Activated CD8-positive, alpha-beta T cell treated with anti-CD3 and anti-CD28 coated beads for 36 hours (primary cell): ENCODE measurements at places on chromosomes 5 and 9.
A peak's percentile ranks its signal among the peaks of the same experiment; 100 is the strongest.

DNA sequence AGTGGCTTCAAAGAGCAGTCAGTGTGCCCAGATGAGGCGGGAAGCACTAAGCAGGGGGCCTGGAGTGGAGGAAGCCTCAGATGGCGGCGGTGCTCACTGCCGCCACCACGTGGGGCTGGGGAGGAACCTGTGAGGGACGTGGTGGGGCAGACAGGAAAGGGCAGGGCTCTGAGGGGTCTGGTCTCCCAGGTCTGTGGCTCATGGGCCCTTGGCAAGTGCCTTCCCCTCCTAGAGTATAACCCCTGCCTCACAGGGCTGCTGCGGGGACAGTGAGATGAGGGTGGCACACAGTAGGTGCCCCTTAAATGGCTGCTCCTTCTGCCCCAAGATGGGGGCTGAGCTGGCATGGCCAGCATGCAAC lies 26.6 kb downstream of the NR5A1 start:
- DNase-seq, result peak; percentile 30

DNA sequence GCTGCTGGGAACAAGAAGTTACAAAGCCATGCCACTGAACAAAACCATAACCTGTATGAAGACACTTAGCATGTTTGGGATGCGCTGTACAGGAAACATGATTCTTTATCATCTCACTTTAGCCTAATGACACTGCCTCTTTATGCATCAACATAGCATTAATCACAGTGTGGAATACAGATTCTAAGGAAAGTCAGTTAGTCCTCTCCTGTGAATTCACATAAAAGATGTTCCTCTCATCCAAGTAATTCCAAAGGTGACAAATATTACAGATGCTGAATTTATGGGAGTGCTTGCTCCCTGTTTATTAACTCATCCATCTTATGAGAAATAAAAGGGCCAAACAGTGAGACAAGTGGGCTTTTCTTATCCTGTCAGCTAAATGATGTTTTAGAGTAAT lies 1677.7 kb downstream of the EFNA5 start:
- no peak for DNase-seq

DNA sequence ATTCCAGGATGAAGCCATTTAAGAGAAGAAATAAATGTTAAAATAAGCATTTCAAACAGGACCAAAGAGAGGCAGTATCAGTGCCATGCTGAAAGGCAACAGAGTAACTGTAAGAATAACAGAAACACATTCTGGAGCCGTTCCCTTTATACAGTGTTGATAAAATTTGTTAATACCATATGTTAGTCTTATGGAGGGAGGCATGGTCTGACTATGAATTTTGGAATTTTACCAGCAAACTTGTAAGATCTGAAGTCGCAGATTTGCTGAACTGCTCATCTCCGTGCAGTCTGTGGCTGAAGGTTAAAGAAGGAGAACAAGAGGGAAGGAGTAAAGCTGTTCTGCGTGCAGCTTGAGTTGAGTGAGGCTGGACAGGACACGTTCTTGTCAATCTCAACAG lies 508.4 kb downstream of the NFIB start:
- DNase-seq, result no peak

GRCh38 chr9:96557921-96558320 lies 61.7 kb downstream of the CDC14B start:
- no peak for DNase-seq

GRCh38 chr9:116569111-116569510 lies 118.0 kb upstream of the TRIM32 start:
- no peak for DNase-seq

DNA sequence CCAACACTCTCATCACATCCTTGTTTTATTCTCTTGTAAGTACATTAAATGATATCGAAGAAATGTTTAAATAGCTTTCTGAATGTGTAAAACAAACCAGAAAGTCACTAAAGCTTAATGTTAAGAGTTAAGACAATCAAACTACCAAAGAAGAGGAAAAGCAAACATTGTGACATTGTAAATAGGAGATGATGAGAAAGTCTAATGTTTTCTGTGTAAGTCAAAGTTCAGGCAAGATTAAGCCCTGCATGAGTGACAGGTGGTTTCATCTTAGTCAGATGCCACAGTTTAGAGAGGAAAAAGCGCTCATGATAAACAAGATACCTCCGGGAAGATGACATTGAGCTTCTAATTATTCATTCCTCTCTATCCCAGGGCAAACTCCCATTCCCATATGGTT lies 50.9 kb upstream of the PHYKPL start:
- DNase-seq, result no peak

DNA sequence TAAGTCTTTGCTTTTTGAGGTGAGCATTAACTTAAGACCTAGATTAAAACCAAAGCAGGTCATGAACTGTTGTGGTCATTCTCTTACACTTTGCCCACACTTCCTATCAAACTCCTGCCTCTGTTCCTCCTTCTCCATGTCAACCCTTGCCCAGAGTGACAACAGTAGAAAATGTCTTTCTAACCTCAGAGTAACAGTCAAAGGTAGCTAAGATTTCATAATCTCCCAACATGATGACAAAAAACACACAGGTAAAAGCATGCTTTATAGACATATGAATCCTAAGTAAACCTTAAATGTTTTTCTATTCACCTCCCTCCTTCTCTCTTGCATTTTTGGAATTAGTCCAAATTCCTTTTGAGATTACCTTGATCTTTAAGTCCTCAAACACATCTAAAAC lies 422.3 kb downstream of the SPATA31D1 start:
- no peak for DNase-seq

- DNase-seq, result no peak
These were observed 283.7 kb downstream of the TLR4 start for GRCh38 chr9:117987945-117988344.

DNA sequence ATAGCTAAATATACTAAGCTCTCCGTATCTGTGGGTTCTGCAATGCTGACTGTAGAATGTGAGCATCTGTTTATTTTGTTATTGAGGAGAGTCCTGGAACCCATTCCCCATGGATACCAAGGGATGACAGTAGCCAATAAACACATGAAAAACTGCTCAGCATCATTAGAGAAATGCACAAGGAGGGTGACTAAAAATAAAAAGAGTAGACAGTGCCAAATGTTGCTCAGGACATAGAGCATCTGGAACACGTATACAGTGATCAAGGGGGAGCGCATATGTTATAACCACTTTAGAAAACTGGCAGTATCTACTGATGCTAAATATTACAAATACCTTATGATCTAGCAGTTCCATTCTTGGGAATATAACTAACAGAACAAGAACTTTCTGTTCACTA lies 31.0 kb downstream of the MARCHF6 start:
- DNase-seq, result no peak

DNA sequence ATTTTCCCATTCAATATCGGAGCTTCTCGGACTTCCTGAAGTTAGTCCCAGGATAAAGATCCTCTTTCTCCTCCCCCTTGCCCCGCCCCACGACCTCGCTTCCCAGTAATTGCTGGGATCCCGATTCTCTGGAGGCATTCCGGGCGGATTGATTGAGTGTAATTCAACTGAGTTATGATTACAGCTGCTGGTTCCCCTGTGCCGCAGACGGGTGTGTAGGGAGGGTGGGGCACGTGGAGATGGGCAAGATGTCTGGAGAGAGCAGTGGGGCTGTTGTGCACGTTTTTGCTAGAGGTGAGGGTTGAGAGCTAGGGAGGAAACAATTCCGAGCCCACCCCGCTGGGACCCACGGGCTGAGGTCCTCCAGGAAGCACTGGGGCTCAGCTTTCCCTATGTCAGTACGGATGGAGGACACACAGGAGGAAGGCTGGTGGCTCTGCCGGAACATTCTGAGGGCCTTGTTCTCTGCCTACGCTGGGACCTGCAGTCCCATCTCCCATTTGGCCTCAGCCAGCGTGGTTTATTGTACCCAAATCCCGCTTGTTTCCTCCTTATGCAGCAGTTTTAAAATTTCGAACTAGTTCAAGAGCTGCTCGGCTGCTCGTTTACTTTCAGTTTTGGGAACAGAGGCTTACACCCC lies 2.4 kb upstream of the DMRT2 start:
- peak; percentile 22 for DNase-seq

GRCh38 chr9:135379540-135380267 lies 99.9 kb upstream of the PPP1R26 start:
- DNase-seq, result no peak

DNA sequence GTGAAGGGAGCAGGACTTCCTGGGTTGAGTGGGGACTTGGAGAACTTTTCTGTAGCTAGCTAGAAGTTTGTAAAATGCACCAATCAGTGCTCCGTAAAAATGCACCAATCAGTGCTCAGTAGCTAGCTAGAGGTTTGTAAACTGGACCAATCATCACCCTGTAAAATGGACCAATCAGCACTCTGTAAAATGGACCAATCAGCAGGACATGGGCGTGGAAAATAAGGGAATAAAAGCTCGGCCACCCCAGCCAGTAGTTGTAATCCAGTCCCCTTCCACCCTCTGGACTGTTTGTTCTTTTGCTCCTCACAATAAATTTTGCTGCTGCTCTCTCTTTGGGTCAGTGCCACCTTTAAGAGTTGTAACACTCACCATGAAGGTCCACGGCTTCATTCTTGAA lies 29.5 kb downstream of the SPATA31C2 start:
- no peak for DNase-seq

GRCh38 chr9:77903666-77904285 lies 127.8 kb downstream of the GNAQ start:
- DNase-seq, result no peak
